Activated CD4-positive, alpha-beta T cell treated with anti-CD3 and anti-CD28 coated beads, Interleukin-2, amount 10 ng/mL, durations not matched to agents 24 days and 14 days (primary cell): ENCODE measurements at places on chromosomes 7 and 10.
A peak's percentile ranks its signal among the peaks of the same experiment; 100 is the strongest.

- DNase-seq = no peak
Measured at GRCh38 chr10:59757966-59758365, 4.7 kb upstream of the MRLN start.

DNA sequence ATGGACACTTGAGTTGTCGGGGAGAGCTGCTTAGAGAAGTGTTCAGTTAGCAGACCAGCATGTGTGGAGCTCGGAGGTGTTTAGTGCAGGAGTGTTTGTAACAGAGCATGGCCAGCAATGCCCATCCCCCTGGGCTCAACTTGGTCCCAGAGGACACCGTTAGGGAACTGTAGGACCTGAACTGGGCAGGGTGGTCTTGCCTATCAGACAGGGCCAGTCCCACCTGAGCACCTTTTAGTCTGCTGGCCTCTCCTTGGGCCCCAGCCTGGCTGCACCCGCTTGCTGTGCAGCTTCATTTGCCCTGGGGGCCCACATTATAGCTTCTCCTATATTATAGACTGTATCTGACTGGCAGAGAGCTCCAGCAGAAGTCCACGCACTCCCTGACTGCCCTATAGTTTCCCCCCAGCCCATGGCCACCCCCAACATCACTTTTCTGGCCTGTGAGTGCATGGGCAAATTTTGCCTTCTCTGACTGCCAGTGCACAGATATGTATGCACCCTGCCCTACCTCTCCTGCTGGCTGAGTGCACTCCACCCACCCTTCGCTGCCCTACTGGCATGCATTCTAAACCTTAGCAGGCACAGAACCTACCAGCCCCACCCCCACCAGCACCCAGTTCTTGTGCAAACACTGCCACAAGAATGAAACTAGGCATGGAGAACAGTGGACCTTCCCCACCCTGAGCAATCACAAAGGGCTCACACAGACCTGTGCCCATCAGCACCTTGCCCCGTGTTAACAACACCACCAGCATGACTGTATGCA is 1030.6 kb upstream of the GHITM start:
- DNase-seq = no peak

GRCh38 chr10:84605802-84606201 is 277.4 kb downstream of the CCSER2 start:
- DNase-seq = no peak

GRCh38 chr10:29496341-29497162 is 138.2 kb downstream of the SVIL start:
- peak; percentile 89 for DNase-seq

DNA sequence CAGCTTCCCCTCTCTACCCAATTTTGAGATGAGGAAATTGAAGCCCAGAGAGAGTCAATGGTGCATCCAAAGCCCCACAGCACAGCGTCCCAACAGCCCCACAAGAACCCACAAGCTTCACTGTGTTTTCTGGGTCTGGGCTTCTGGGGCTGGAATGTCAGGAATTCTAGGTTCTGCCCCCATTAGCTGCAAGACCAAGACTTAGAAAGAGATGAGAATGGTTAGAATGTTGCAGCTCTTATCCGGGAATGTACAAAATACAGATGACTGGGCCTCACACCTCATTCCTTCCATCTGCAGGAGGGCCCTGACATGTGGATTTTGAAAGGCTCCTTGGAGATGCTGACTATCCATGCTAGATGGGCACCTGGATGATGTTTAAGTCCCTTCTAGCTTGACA is 6.0 kb upstream of the SGPL1 start:
- DNase-seq = no peak

- DNase-seq = peak; percentile 56
Measured at GRCh38 chr10:33509231-33509831, 174.9 kb upstream of the NRP1 start.

DNA sequence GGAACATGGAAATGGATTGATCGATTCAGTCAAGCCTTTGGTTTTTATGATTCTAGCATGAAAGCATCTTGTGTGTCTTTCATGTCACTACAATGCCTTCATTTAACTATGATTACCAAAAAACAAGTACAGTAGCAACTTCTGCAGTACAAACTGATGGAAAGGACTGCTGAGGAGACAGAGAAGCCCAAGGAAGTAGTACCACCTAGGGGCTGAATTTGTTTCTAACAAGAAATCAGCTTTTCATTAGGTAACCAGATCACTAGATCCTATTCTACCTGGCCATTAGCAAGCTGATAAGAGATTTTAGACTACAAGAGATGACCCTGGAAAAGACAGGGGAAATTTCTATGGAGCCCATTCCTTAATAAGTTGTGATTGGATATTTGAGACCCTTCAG is 3.2 kb upstream of the IFIT1 start:
- no peak for DNase-seq

GRCh38 chr7:83646027-83646426 is 2.9 kb downstream of the SEMA3E start:
- DNase-seq = no peak
